ENCODE measurements at places on chromosomes 13 and 19. TPM values are rescaled to one million over a fixed set of nuclear protein-coding genes. Genes with fewer than 3 reads are reported as not detected.
A peak's percentile ranks its signal among the peaks of the same experiment; 100 is the strongest.

- peak; percentile 8 for DNase-seq
Measured at GRCh38 chr19:46604781-46605355, 3.7 kb downstream of the CALM3 start.

DNA sequence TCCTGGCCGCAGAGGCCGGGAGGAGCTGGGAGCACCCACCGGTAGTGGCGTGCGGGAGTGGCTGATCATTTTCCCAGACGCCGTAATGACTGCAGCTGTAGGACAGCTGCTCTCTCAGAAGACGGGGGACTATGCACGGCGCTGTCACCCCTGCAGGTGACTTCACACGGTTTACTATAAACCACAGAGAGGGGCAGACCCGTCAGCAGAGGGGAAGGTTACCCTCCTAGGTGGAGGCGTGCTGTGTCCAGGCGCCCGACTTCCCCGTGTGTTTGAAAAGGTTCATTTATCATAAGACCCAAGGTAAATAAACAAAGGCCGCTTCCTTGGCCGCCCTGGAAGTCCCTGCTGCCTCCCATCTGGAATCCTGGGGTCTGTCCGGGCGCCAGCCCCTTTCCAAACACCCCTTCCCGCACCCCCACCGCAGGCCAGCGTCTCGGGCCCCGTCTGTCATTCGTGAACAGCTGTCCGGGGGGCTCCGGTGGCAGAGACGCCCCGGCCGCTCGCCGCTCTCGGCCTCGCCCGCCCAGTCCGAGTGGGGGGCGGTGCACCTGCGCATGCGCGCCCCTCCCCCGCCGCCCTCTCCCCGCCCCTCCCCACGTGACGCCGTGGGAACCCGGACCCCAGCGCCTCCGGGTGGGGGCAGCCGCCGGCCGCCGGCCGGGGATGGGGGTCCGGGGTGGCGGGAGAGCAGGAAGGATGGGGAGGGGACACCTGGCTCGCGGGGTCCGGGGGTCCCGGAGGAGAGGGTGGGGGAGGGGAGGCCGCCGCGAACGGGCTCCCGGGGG is 915 bp downstream of the SHC2 start:
- peak; percentile 92 for DNase-seq

- no peak for DNase-seq
Measured at GRCh38 chr13:29515372-29515771, 80.1 kb downstream of the SLC7A1 start.

- DNase-seq, result no peak
Measured at GRCh38 chr19:7731218-7731595, 703 bp downstream of the CLEC4G start.

- DNase-seq, result no peak
Measured at GRCh38 chr19:45450012-45450333, 17.8 kb upstream of the FOSB start.

DNA sequence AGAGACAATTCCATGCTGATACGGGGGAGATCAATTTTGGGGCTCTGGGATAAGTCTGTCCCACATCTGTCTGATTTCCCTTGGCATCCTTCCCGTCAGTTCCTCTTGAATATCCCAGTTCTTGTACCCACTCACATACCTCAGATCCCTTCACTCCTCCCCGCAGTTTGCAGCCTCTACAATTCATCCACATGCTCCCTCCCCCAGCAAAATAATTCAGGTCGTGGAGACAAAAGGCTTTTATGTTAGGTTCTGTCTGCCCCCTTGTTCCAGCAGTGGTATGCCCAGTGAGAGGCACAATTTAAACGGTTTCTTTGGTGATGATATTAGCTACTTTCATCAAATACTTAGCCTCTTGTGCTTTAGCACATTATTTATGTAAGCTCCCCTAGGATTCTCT is 9.6 kb downstream of the RPS16 start:
- DNase-seq, result no peak

DNA sequence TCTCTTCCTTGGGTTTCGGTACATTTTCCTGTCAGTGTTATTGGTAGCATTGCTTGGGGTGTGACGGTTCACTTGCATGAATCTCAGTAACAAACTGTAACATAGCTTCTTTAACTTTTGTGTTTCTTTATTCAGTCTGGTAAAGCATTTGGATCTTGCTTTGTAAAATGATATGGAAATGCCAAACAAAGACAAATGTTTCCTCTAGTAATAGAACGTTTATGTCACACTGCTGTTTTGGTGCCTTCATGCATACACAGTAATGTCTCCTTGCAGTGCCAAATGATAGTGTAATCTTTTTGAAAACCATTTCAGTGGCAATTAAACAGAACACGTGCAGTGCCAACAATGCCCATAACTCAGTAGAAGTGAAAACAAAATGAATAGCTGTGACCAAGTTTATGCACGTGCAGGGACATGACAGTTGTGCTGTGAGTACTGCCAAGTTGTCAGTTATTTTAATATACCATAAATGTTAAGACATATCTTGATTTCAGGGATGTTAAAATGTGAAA is 110.8 kb downstream of the RXFP2 start:
- no peak for DNase-seq

ZNF112 gene
- 8.8 TPM for total RNA-seq
